ENCODE measurements at places on chromosomes 5 and 9.
A peak's percentile ranks its signal among the peaks of the same experiment; 100 is the strongest.

- no peak for DNase-seq
Observed at GRCh38 chr5:10789726-10790125, 28.7 kb upstream of the DAP start.

GRCh38 chr9:129351642-129352145 is 173.6 kb upstream of the IER5L start:
- DNase-seq, result no peak

GRCh38 chr9:106286249-106286648 is 576.7 kb upstream of the ZNF462 start:
- no peak for DNase-seq

- DNase-seq, result peak; percentile 80
Observed at GRCh38 chr5:6712142-6712576, 1.1 kb upstream of the TENT4A start.

DNA sequence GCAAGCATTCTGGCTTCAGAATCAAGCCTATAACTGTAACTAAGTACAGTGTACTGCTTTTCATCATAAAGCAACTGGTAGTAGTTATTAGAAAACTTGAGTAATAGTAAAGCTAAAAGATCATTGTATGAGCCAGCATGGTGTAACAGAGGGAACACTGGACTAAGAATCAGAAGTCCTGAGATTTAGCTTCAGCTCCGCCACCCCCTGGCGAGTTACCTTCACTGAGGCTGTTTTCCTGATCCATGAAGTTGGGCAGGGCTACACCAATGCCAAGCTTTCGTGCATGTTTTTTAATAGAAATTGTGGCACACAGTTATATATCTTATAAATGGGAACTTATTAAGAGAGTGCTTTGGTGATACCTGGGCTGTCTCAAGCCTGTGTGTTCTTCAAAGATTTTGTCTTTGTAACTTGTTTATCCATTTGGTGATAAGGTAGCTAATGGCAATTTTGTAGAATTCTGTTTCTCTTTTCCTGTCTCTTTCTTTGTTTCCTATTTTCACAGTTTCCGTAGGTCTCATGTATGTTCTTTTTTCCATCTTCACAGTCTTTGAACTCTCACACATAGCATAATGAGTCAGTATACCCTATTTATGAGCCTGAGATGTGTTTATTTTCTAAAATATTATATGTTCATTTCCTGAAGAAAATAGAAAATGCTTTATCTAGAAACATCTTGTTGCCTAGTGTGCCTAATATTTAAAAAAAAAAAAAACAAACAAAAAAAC is 102.3 kb downstream of the GDNF start:
- DNase-seq, result no peak

GRCh38 chr9:15136646-15137045 is 170.4 kb downstream of the TTC39B start:
- DNase-seq, result no peak

- no peak for DNase-seq
Observed at GRCh38 chr5:55634866-55635265, 77.3 kb downstream of the SLC38A9 start.

GRCh38 chr5:176986280-176986679 is 20.3 kb downstream of the UIMC1 start:
- no peak for DNase-seq

DNA sequence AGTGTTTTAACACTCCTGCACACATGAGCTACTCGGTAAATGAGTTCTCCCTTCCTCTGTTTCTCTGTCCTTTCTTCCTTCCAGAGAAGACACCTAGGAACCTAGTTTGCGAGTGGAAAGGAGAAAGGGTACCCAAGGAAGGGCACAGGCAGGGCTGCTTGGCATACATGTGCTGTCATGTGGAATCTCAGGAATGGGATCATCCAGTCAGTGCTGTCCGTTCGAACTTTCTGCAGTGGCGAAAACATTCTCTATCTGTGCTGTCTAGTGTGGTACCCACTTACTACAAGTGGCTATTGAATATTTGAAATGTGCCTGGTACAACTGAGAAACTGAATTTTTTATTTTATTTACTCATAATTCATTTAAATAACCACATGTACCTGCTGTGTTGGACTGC is 28.0 kb downstream of the NLN start:
- no peak for DNase-seq

DNA sequence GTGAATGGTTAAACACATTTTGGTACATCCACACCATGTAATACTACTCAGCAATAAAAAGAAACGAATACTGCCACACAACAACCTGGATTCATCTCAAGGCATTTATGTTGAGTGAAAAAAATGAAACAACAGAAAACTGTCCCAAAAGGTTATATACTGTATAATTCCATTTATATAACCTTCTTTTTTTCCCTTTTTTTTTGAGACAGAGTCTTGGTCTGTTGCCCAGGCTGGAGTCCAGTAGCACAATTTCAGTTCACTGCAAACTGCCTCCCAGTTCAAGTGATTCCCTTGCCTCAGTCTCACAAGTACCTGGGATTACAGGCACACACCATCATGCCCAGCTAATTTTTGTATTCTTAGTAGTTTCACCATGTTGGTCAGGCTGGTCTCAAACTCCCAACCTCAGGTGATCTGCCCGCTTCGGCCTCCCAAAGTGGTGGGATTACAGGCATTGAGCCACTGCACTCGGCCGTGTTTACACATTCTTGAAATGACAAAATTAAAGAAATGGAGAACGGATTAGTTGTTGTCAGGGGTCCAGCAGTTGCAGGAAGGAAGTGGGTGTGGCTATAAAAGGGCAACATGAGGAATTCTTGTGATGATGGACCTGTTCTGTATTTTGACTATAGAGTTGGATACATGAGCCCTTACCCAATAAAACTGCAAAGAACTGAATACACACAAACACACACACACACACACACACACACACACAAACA is 17.4 kb downstream of the PPP6C start:
- no peak for DNase-seq

- DNase-seq, result no peak
Observed at GRCh38 chr9:86043999-86044398, 55.4 kb downstream of the GOLM1 start.

DNA sequence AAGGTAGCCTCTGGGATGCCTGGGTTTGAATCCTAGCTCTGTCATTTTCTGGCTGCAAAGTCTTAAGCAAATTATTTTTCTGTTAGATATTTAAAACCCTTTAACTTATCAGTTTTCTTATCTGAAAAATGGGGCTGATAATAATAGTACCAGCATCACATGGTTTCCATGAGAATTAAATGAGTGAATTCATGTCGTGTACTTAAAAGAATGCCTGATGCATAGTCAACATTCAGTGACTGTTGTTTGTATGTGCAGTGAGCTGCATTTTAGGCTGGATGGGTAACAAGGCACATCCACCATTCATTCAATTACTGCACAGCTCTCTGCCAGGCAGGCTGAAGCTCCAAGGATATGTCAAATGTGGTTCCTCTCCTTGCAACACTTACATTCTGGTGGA is 122.0 kb downstream of the PPP2R2B start:
- DNase-seq, result no peak

DNA sequence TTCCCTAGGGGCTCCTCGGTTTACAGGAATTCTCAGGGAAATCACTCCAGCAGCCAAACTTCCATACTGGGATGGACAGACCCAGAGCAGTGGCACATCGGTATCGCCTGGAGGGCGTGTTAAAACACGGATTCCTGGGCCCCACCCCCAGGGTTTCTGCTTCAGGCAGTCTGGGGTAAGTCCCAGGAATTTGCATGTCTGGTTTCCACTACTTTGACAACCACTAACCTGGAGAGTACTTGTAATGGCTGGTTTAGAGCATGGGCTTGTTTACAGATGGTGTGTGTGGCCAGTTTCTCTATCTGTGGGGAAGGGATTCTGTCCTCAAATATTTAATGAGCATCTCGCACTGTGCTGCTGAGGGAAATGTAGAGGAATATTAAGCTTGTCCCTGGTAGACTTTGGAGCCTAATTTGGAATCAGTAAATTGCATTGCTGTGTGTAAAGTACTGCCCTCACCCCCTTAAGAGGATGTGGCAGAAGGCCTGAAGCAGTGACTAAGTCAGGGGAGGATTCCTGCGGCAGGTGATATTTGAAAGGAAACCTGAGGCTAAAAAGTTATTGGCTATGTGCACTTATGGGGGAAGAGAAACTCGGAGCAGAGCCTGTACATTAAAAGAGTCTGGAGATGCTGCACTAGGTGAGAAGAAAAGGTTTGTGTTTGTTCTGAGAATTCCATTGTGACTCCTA is 18.6 kb upstream of the TJP2 start:
- no peak for DNase-seq

- no peak for DNase-seq
Observed at GRCh38 chr9:1469996-1470395, 419.8 kb downstream of the DMRT2 start.

- no peak for DNase-seq
Observed at GRCh38 chr5:56159521-56159947, 73.6 kb downstream of the ANKRD55 start.

- DNase-seq, result no peak
Observed at GRCh38 chr5:89041249-89041779, 158.3 kb upstream of the MEF2C start.

GRCh38 chr5:31291323-31291854 is 97.9 kb downstream of the CDH6 start:
- no peak for DNase-seq

DNA sequence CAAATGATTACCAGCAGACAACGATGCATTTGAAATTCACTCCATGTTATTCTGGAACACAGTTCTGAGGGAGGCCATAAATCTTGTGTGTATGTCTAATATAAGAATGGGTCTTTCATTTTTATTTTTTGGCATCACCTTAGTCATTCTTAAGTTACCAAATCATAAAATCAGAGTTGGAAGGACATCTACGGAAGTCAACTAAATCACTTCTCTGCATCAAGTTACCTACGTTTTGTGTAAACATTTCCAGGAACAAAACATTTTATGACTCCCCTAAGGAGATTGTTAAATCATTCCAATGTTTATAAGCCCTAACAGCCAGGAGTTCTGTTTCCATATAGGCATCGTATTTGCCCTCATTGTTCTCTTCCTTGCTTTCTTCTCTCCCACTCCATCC is 378.2 kb downstream of the FAM170A start:
- no peak for DNase-seq

DNA sequence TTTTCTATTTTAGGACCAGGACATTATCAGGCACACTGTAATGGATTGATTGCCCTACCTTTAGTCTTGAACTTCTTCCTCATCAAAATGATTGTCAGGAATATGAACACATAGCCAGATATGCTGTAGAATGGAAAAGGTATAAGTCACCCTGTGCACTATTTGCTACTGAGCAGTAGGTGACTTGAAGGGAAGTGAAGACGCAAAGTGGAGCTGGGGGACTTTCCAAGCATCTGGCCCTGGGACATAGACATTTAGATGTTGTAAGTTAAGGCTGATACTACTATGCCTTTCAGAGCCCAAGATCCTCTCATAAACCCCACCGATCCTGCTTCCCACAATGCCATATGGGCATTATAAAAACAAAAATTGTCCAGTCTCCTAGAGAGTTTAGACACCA is 174.5 kb downstream of the DOCK8 start:
- no peak for DNase-seq

DNA sequence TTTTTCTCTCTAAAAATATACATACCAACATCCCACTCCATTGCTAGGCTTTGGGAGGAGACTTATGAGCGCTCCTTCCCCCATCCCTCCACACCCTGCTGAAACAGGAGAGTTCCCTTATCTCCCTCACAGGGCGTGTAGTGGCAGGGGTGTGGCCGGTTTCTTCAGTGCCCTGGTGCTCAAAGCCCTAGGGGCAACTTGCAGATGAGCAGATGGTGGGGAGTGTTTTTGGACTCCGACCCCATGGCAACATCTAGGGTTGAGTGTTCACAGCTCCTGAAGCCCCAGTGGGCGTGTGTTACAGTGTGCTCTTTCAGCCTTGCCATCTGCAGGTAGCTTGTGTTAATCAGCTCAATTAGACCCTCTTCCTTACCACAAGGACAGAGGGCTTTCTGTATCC is 409.5 kb downstream of the MAT2B start:
- peak; percentile 78 for DNase-seq

All from Peyer's patch (tissue), 4 donors.